ENCODE measurements at places on chromosomes 4 and X.

- DNase-seq: no peak
Observed at GRCh38 chr4:101753721-101754120, 36.8 kb upstream of the BANK1 start.

- no peak for DNase-seq
Observed at GRCh38 chr4:87035881-87036509, 101.2 kb downstream of the AFF1 start.

GRCh38 chr4:13523591-13524503 is 20.5 kb downstream of the NKX3-2 start:
- DNase-seq: no peak

GRCh38 chr4:1521821-1522361 is 115.6 kb upstream of the NKX1-1 start:
- no peak for DNase-seq

DNA sequence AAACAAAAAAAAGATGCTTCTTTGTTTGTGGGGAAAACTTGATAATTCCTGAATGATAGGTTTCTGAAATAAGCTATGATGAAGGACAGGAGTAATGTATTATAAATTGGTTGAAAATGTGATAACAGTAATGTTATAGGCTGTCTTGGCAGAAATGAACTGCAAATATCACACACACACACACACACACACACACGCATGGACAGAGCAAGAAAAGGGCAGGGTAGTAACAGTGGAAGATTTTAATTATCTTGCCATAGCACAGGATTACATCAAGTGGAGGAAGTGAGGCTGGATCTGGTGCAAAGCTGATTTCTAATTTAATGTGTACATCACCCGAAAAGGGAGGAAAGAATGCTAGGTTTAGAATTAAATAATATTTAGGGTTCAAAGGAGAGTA is 97.5 kb upstream of the CXXC4 start:
- DNase-seq: no peak

DNA sequence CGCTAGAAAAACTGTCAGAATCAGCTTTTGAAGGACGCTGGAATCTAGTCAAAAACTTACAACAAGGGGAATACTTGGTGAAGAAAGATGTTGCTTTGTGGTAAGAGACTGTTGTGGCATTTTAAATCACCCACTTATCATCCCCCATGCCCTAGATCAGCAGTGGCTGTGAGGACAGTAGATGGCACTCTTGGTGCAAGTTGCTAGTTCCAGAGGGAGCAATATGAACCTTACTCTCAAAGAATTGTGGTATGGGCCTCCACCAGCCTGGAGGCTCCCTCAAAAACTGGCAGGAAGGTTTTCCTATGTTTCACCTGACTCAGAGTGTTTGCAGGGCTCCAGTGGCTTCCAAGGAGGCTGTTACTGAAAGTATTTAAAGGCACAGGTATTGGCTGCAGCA is 37.7 kb upstream of the SLC16A2 start:
- DNase-seq: peak; percentile 25

- no peak for DNase-seq
Observed at GRCh38 chr4:163554870-163555465, 60.5 kb downstream of the TMA16 start.

DNA sequence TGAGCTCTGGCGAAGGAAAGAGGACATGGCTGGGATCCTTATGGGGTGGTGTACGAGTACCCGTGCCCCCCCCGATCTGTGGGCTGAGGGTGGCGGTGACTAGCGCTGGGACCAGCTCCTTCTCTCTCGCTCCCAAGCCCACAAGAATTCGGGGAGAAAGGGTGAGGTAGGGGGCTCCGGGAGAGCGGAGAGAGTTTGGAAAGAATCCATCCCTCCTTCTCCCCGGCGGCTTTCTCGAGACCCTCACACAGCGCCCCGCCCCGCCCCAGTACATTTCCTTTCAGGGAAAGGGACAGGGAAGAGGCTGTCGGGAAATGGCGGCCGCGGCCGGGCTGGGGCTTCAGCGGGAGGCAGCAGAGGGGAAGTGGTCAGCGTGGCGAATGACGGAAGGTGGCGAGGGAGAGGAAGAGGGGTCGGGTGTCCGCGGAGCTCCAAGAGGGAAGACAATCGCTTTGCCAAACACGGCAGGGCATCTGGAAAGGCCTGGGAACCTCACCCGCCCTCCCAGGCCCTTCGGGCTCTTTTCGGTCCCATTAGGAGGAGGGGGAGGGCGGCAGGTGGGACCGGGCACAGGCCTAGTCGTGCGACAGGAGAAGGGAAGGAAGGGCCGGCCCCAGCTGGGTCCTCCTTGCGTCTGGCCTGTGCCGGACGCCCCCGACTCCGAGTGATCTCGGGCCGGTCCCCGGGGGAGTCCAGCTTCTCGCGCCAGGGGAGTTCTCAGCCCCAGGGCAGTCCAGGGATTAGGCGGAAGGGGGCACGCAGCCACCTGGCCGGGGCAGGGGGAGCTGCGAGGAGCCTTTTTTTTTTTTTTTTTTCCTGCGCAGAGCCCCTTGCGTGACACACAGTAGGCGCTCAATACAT is 10.2 kb downstream of the HNRNPH2 start:
- DNase-seq: peak; percentile 51

DNA sequence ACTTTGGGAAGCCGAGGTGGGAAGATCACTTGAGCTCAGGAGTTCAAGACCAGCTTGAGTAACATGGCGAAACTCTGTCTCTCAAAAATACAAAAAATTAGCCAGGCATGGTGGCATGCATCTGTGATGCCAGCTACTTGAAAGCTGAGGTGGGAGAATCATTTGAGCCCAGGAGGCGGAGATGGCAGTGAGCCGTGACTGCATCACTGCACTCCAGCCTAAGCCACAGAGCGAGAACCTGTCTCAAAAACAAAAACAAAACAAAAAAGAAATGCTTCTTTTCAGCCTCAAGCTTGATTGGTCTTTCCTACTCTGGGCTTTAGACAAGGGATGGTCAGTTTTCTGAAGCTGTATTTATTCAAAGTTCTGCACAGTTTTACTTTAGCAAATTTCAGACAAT is 15.8 kb upstream of the DHRSX start:
- no peak for DNase-seq

DNA sequence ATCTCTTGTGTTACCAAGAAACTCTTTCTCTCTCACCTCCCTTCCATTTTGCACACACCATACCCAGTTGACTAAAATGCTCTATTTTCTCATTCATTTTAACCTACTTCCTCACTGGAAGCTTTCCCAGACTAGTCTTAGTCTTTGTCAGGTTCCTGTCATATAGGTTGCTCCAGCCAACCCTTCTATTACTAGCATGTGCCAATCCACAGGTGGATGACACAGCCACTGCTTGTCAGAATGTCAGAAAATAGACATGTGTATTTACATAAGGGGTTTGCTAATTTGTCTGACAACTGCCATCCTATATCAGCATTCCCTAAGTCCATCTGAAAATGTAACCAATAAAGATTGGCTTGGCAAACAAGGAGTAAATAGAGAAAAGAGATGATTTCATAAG is 239.2 kb upstream of the SMIM31 start:
- DNase-seq: no peak

DNA sequence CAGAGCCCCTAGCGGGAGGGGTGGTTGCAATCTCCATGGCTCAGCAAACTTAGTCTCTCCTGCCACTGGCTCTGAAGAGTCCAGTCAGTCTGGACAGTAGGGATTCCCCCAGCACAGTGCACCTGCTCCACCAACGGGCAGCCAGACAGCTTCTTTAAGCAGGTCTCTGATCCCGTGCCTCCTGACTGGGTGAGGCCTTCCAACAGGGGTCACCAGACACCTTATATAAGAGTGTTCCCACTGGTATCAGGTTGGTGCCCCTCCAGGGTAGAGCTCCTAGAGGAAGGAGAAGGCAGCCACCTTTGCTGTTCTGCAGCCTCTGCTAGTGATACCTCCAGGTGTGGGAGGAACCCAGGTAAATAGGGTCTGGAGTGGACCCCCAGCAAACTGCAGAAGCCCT is 1393.4 kb downstream of the STIM2 start:
- no peak for DNase-seq

DNA sequence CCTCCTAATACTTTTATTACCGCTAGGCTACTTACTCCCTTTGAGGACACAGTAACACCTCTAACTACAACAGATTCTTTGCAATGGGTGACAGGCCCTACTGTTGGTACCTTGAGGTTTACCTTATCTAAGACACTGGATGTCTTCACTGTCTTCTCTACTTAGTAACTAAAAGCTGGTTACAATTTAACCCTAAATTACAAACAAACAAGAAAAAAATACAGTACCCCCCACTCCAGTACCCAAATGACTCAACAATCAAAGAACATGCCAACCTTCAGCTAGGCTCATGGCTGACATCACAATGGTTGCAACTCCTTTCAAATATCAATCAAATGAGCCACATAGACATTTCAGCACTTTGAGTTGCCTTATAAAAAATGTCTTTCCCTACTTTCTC is 198.0 kb downstream of the GUCY2F start:
- no peak for DNase-seq

DNA sequence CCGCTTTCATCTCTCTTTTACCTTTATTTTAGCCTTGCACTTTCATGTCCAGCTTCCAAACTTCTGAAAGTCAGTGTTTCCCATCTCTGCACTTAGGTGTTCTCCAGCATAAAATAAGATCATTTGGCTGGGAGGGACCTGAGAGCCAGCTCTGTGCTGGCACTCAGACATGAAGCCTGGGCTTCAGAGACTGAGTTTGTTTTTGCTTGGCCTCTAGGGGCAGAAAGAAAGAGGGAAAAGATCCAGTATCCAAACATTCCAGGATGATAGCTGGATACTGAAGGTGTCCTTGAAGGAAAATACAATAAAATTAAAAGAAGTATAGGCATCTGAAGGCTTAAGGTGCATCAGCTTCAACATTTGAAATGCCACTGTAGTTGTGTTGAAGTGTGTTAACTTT is 202.4 kb upstream of the ZIC3 start:
- DNase-seq: no peak

GRCh38 chr4:17920681-17921080 is 100.9 kb downstream of the LCORL start:
- DNase-seq: no peak

DNA sequence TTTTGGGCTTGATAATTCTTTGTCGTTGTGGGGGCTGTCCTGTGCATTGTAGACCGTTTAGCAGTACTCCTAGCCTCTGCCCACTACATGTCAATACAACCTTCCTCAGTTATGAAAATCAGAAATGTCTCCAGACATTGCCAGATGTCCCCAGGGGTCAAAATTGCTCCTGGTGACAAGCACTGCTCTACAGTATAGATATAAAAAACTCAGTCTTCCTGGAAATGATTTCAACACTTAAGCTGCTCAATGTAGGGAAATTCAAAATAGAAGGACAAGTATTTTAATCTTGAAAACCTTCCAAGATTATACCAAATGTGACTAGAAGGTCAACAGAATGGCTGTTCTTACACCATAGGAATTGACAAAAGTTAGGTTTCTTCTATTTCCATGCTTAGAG is 288.7 kb upstream of the MAGEB2 start:
- no peak for DNase-seq

DNA sequence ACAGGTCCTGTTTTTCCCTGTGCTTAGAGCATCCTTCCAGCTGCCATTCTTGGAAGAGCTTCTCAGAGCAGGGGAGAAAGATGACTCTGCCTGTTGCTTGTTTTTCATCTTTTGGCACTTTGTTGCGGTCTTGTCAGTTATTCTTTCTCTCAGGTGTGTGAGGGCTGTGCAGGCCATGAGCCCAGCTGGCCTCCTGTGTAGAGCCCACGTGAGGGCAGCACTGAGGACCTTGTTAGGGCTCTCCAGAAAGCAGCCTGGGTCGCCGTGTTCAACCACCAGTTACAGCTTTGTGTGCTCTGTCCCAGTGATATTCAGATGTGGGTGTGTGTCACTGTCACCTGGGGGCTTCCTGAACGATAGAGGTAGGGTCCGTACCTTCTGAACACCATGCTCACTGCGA is 52.8 kb downstream of the NOP14 start:
- no peak for DNase-seq

GRCh38 chr4:4762909-4763821 is 96.3 kb upstream of the MSX1 start:
- no peak for DNase-seq

- no peak for DNase-seq
Observed at GRCh38 chr4:177356921-177357320, 47.2 kb downstream of the NEIL3 start.

DNA sequence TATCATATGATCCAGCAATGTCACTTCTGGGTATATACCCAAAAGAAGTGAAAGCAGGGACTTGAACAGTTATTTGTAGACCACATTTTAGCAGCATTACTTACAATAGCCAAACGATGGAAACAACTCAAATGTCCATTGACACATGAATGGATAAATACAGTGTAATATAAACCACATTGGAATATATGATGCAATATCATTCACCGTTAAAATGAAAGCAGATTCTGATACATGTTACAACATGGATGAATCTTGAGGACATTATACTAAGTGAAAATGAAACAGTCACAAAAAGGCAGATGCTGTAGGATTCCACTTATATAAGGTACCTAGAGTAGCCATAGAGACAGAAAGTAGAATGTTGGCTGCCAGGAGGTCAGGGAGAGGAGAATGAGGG is 130.5 kb upstream of the SMAD1 start:
- no peak for DNase-seq

DNA sequence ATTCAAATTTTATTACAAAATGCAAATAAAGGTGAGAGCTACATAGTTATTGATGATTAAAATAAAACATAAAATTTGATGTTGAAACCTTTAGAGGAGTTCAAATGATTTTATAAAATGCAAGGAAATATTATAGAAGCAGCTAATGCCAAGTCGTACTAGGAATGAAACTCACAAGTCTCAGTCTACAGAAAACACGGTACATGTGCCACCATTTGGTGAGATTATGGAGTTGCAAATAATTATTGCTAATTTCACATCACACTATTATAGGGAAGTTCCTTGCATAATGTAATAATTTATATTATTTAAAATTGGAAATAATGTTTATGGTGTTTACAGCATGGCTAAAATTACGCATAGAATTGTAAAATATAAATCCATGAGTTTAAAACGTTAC is 1601.7 kb upstream of the TENM3 start:
- no peak for DNase-seq

- no peak for DNase-seq
Observed at GRCh38 chr4:41656572-41657520, 91.7 kb downstream of the PHOX2B start.

GRCh38 chr4:171846232-171846631 is 33.0 kb downstream of the GALNTL6 start:
- DNase-seq: no peak
